Stimulated activated CD4-positive, alpha-beta T cell treated with anti-CD3 and anti-CD28 coated beads, Interleukin-1b, Interleukin-23, amount 100 ng/mL, for 24 hours (primary cell): ENCODE measurements at places on chromosomes 2 and 18.

DNA sequence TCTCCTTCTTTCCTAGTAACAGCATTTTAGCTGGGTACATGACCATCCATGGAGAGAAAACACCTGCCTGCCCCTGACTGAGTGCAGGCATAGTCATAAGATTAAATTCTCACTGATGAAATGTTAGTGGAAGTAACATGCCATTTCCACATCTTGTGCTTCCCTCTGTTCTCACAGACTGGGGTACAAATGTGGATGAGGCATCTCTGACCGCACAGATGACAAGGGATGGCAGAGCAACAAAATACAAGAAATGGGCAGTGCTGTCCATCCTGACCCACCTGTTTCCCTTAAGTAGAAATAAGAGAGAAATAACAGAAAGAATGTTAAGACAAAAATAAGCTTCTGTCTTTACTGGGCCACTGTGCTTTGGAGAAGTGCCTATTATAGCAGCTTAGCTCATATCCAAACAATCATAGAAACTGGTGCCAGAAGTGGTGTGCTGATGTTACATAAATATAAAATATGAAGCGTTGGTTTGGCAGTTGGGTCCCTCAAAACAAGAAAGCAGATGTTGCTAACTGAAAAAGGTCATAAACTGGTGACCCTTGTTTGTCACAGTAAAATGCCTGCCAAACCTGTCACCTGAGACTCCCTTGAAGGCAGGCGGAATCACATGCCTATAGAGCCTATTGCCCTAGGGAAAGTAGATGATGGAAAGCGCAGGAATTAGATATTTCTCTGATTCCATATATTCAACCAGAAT is 72.4 kb upstream of the CCDC150 start:
- DNase-seq = no peak

DNA sequence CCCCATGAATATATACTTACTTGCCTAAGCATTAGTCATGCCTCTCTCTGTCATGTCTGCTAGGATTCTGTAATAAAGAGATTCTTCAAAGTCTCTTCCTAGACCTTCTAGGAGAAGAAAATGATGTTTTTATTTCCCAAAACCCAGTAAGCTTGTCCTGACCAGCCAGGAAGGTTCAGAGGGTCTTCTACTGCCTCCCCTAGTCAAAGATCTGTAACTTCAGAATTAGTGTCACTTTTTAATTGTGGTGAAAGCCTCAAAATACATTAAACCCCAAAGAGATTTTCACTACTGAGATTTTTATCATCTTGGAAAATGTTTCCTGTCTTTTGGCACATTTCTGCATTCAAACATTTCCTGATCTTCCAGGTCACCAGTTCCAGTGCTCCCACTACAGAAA is 232.9 kb upstream of the STK17B start:
- DNase-seq = no peak

GRCh38 chr18:6546229-6546628 is 131.5 kb upstream of the L3MBTL4 start:
- no peak for DNase-seq

- DNase-seq = no peak
Observed at GRCh38 chr2:207135340-207135739, 30.4 kb downstream of the KLF7 start.

DNA sequence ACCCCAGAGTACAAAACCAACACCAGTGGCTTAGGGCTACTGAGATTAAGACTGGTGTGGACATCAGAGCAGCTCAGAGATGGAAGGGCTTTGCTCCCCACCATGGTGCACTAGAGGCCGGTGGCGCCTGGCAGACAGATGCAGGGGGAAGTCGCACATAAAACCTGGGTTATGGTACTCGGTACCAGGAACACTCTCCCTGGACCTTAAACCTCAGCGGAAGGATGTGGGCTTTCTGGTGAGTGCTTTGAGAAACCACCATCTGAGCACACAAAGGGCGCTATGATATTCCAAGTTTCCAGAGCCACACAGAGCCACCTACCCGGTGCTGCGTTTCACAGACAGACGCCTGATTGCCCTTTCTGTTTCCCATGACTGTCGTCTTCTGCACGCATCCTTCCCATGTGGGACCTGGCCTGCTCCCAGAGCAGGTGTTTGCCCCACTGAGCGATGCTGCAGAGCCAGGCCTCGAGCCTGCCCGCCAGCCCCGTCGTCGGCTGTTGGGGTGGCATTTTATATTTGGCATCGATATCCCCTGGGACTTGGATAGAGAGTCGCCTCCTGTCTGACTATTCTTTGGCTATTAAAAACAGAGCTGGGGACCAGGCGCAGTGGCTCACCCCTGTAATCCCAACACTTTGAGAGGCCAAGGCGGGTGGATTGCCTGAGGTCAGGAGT is 89.5 kb upstream of the ODC1 start:
- DNase-seq = no peak

DNA sequence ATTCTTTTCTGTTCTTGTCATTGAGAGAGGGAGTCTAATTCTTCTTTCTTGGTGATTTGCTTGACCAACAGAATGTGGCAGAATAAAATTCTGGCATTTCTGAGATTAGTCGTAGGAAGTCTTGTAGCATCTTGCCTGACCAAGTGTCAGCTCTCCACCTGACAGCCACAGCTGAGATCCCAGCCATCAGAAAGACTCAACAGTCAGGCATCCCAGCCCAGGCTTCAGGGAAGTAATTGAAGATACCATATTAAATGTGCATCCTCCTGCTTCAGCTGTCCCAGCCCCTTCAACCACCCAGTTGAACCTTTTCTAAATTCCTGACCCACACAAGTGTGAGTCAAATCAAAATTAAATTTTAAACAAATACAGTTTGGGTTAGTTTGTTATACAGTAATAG is 208.3 kb downstream of the PIK3C3 start:
- no peak for DNase-seq

GRCh38 chr2:101185656-101186055 is 34.5 kb upstream of the TBC1D8 start:
- no peak for DNase-seq

DNA sequence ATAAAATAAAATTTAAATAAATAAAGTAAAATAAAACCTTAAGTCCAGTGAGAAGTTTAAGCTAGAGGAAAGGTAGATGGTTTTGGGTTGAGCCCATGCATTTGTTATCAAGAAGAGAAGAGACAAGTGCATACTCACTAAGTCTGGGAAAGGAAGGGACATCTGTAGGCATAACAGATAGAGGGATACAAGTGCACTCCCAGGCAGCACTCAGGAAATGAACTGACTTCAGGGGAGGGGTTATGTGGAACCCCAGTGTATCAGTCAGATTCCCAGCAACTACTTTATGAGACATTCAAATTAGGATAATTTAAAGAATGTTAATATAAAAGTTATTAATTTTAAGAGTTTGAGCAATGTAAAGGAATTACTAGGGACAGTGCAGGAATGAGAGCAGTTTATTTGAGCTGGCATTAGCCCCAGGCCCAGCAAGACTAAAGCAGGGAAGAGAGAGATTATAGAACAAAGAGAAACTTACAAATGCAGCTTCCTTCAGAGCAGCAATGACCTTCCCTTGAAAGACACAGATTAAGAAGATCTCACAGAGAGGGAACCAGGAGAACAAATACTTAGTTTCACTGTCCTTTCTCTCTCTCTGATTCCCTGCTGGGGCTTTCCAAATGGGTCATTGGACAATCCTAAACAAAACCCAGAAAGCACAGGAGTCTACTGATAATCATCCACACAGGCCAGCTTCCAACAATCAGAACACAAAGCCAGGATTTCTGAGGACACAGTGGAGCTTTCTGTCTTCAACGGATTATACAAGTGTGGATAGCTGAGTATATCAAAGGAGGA is 109.7 kb downstream of the ERBB4 start:
- DNase-seq = no peak

- no peak for DNase-seq
Observed at GRCh38 chr2:28915939-28916338, 21.5 kb downstream of the WDR43 start.

DNA sequence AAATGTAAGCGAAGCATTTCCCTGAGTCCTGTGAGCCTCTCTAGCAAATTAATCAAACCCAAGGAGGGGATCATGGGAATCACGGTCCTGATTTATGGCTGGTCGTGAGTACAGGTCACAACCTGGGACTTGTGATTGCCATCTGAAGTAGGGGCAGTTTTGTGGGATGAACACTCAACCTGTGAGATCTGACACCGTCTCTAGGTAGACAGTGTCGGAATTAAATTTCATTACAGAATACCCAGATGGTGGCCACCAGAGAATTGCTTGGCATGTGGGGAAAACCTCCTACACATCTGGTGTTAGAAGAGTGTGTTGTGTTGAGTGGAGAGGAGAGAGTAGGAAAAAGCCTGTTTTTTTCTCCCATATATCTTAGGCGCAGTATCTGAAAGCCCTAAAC is 12.5 kb downstream of the CAPN14 start:
- no peak for DNase-seq

DNA sequence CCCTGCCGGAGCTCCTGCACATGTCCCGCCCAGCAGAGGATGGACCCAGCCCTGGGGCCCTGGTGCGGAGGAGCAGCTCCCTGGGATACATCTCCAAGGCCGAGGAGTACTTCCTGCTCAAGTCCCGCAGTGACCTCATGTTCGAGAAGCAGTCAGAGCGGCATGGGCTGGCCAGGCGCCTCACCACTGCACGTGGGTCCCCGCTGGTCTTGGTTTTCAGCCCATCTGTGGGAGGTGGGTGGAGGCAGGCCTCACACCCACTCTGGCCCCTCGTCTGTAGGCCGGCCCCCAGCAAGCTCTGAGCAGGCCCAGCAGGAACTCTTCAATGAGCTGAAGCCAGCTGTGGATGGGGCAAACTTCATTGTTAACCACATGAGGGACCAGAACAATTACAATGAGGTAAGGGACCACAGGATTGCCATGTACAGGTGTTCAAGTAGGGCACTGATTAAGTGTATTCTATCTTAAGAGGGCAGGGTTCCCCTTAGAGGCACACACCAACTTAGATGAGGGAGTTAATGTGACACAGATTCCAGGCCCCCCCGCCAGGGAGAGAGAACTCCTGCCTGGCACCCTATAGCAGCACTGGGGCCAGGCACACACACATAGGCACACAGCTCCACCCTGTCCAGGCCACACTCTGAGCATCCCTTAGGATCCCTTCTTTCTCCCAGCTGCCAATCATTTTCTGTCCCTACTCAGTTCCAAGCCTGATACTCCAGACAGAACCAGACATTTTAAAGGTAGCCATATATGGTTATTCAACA is 5.4 kb upstream of the CHRNG start:
- DNase-seq = no peak

DNA sequence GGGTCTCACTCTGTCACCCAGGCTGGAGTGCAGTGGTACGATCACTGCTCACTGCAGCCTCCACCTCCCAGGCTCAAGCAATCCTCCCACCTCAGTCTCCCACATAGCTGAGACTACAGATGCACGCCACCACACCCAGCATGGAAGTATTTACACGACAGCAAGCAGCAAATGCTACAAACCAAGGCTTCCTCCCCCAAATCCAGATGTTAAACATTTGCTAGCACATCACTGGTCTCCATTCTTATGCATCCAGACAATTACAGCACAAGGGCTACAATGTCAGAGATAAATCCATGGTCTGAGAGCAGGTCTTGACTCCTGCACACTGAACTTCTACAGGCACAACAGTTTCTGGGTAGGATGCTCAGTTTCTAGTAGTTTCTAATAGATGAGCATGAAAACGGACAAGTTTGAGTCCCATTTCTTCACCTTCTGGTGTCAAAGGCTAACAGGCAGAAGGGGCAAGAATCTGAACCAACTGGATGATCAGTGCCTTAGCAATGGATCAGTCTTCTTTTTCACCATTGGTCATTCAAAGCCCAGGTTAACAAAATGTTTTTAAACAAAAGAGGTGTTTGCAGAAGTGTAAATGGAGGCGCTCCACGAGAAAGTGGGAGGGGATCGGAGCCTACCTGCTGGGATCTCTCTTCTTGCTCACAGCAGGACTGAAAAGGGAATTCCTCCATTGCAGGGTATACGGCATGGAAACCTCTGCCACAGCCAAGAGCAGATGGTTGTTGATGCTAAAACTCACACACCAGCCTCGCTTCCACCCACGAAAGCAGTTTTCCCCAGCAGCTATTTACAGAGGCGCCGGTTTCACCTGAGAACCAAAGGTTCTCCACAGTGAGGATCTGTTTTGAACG is 135.0 kb upstream of the ARL4C start:
- DNase-seq = no peak

DNA sequence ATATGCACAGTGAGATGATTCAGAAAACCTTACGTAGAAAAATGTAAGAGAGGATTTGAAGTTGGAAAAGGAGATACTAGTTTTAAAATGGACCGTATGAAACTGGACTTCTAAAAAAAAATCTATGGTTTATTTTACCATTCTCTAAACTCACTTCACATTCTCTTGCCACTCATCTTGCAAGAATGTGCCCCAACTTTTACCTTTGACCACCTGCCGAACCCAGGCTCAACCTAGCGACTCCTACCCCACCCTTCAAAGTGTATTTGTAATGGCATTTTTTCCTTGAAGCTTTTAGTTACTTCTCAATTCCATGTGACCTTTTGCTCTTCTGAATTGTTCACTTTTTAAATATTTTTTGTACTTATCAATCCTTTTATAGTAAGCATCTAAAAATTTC is 160.8 kb downstream of the PHLPP1 start:
- no peak for DNase-seq

DNA sequence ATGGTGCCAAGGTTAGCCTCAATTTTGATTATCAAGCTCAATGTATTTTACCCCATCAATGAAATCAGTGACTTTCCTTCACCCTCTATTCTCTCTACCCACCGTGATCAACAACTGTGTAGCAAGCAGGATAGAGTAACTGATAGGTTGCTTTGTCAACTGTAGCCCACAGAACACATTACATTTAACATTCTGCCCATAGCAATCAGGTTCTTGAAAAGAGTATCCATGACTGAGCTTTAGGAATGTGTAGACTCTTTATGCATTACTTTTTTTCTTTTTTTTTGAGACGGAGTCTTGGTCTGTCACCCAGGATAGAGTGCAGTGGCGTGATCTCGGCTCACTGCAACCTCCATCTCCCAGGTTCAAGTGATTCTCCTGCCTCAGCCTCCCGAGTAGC is 19.8 kb upstream of the VWA3B start:
- DNase-seq = no peak

DNA sequence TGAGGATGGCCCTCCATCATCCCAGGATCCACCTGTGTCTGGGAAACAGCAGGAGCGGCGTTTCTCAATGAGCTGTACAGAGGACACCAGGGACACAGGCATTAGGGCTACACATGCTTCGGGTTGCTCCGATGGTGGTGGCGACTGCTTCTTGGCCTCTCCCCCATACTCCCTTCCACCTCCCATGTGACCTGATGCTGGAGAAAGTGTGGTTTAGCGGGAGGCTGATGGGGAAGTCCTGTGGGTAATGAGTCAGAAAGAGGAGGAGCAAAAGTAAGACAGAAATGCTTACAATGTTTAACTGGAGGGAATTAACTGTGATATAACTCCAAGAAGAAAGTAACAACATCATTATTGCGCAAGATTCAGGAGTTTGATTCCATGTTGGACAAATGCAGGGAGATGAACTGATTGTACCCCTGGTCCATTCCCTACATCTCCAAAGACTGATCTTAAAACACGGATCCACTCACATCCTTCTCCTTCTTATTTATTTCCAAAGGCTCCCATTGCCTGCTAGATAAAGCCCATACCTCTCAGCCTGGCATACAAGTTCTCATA is 186.6 kb downstream of the NRP2 start:
- no peak for DNase-seq

GRCh38 chr2:28490558-28490957 is 5.3 kb upstream of the PLB1 start:
- no peak for DNase-seq

GRCh38 chr2:84854850-84855249 is 26.0 kb downstream of the TRABD2A start:
- DNase-seq = no peak
